ENCODE measurements at places on chromosomes 6 and 20.
A peak's percentile ranks its signal among the peaks of the same experiment; 100 is the strongest.

DNA sequence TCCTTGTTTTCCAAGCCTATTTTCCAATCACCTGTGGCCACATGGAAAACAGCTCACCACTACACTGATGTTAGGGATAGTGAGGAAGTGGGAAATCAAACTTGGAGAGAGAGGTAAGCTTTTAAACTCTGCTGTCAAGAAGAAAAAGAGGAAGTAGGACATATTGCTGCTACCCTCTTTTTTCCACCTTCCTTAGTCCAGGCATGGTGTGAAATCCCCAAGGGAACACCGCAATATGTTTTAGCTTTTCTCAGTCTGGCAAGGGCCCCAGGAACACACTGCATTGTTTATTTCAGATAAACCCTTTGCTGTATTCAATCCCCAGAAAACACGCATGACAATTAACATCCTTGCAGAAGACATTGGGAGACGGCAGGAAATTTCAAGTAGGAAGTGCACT is 61.3 kb downstream of the HS3ST5 start:
- DNase-seq = no peak

- no peak for DNase-seq
Measured at GRCh38 chr20:16752082-16752481, 3.9 kb downstream of the OTOR start.

- peak; percentile 18 for DNase-seq
Measured at GRCh38 chr6:81772741-81773140, 20.3 kb upstream of the TENT5A start.

GRCh38 chr6:87230801-87231200 is 75.4 kb downstream of the ZNF292 start:
- DNase-seq = no peak

GRCh38 chr20:4507288-4507719 is 214.4 kb upstream of the PRND start:
- no peak for DNase-seq

DNA sequence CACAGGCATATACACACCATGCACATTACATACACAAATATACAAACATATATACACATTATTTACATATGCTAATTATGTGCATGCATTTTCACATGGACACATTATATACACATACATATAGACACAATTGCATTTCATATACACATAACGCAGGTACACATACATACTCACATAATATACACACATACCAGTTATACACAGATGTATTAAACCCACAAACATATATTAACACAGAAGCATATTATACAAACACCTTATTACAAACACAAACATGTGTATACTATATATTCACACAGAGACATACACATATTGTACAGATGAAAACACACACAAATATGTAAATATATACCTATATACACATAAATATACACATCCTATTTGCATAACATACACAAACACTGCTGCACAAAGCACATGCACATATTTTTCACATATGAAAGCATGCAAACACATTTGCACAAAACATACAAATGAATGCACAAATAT is 140.2 kb downstream of the VEGFA start:
- no peak for DNase-seq

- DNase-seq = no peak
Measured at GRCh38 chr20:41006126-41006935, 22.3 kb upstream of the TOP1 start.

- DNase-seq = no peak
Measured at GRCh38 chr6:25359891-25360290, 80.7 kb downstream of the CARMIL1 start.

DNA sequence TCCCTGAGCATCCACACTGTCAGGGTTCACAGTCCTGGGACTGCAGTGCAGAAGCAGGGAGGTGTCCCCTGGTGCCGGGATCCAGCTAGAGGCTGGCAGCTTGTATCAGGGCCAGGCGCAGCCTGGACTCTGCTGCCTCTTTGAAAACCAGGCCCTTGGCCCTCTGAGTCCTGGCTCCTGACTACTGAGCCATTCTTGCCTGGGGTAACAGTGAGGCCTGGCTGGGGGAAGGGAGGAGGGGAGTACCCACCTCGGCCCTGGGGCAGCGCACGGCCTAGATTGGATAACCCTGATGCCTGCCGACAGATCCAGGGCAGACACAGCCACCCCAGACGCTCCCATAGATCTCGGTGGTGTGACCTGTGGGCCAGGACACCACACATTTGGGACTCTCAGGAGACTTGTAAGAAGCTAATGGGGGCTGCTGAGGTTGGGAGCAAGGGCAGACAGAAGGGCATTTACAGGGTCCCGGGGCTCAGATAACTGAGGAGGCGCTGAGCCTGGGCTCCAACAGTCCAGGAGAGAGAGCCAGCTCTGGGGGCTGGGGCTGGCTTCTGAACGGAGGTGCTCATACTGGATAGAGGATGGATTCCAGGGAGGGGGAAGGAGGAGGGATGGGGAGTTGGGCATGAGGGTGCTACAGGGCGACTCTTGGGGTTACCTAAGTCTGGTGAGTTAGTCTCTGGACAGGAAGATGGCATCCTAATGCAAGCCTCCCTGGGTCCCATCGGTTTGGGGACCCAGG is 30.5 kb downstream of the SPDEF start:
- no peak for DNase-seq

DNA sequence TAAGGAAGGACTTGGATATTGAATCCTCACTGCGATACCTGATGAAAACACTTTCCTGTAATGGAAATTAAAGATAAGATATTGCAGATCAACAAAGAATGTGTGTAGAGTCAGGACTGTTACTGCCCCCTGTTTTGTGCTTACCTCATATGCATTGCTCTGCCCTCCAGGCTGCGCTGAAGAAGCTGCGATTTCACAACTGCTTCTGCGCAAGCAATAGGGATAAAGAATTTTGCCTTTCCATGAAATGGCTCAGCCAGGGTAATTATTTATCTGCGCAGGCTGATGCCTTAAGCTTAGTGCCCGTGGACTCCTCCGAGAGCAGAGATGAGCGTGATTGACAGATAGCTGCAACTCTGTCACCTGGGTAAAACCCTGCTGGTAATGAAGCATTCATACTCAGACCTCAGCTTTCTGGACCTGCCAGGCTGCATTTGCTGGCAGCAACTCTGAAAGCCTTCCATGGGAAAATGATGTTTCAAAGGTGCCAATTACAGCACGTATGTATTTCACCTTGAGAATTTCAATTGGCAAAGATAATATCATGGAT is 370.6 kb downstream of the SAMD5 start:
- no peak for DNase-seq

GRCh38 chr6:44415449-44415848 is 27.9 kb downstream of the CDC5L start:
- DNase-seq = no peak

GRCh38 chr6:7993952-7994351 is 70.2 kb downstream of the BLOC1S5 start:
- DNase-seq = no peak

- DNase-seq = no peak
Measured at GRCh38 chr20:23347791-23348190, 2.8 kb upstream of the NXT1 start.

DNA sequence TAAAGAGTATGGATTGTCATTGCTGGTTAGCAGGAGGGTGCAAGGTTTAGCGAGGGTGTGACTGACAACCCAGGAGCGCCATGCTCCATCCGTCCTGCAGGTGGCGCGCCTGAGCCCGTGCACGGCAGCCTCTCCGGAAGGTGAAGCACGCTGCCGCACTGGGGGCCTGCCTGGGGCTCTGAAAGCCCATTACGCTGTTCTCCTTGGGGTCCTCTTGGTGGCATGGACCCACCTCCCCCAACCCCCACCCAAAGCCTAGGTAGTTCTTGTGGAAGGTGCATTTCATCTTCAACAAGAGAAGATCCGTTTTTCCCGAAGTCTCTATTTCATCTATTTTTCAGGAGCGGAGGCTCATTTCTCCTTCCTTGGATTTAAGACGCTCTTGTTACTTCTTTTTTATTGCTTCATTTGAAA is 197.4 kb upstream of the KCNG1 start:
- DNase-seq = no peak

GRCh38 chr6:19362396-19362795 is 474.8 kb upstream of the ID4 start:
- DNase-seq = no peak

DNA sequence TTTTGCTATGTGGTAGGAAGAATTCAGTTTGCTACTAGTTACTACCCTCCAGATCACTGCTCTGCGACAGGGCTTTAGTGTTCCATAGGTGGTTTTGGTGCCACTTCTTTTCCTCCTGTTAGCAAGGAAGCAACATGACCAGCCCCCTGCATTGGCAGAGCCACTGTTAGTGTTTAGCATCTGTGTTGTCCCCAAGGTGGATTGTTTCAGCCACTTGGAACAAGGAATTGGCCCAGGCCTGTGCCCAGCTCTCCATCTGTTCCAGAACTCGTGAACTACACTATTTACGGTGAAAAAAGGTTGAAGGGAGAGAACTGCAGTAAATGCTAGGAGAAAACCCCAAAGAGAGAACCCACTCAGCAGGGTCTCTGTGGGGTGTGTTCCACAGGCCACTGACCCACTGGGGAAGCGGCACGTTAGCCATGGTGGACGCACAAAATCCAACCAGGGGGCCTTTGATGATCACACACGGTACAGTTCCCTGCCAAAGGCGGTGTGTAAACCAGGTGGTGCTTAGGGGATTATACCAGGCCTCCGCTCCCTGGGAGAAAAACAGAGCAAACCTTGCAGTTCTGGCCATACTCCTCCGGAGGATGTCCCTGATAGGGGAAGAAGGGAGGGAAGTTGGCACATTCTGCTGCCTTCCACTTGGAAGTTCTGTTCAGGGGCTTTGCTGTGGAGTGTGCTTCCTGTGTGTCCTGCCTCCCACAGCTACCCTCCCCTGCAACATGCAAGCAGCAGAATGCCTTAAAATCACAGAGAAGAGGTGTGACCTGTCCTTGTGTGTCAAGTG is 72.3 kb downstream of the LYRM2 start:
- DNase-seq = no peak

DNA sequence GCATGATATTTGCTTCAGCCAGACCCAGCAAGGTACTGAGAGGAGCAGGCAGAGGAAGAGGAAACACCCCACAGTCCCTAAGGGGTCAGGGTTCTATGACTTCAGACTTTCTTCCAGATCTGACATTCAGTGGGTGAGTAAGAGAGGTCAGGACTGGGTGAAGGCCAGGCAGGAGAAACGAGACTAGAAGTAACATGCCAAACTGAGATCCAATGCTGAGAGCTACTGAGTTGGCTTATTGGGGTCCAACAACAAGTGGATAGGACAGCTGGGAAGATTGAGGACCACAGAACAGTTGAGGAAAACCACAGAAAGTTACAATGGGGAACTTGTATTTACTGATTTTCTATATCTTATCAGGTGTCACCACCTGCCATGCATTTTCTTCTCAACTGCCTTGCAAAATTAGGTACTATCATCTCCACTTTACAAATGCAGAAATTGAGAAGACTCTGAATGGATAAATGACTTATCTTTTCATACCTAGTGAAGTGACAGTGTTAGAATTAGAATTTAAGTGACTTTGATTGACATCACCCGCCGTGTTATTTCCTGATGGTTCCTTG is 43.8 kb upstream of the HIVEP1 start:
- DNase-seq = no peak

DNA sequence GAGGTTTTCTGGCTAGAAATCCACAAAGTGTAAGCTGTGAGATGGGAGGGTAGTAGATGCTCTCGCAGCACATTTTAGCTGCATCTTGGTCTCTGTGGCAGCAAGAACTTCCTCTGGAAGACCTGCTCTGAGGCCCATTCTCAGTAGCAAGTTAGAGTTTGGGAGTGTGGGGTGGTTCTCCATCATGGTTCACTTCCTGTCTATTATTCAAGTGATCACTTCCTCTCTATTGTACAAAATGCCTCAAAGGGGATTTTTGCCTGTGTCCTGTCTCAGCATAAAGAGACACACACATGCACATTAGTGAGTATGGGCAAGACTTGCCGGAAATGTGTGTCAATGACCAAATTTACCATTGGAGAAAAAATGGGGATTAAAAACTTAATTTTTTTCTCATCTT is 42.5 kb downstream of the LYRM2 start:
- no peak for DNase-seq

DNA sequence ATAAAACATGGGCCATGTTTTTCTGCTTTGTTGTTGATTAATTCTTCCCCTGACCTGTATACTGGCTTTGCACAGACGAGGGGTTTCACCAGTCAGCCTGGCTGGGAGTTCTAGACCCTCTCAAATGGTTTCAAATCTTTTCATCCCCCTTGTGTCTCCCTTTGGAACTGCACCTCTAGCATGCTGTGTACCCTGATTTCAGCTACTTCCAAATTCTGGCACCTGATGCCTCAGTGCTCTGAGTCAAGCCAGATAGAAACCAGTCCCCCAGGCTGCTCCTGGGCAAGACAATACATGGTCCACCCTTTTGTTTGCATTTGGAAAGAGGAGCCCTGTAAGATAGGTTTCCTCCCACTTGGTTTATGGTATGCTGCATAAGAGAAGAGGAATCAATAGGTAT is 290.2 kb downstream of the BTBD3 start:
- DNase-seq = peak; percentile 11

DNA sequence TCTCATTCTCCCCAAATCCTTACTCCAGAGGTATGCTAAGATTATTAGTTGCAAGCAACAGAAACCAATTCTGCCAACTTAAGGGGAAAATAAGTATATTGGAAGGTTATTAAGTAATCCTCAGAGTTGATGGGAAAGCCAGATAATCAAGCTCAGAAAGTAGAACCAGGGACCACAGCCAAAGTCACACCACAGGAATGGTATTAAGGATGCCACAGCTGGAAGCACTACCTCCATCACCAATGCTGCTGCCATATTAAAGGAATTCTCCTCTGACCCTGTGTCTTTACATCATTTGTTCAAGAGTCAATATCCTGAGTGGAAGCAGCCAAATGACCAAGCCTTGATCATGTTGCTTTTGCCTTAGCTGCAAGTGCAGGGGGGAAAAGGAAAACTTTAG is 9.9 kb downstream of the PROCR start:
- DNase-seq = no peak

DNA sequence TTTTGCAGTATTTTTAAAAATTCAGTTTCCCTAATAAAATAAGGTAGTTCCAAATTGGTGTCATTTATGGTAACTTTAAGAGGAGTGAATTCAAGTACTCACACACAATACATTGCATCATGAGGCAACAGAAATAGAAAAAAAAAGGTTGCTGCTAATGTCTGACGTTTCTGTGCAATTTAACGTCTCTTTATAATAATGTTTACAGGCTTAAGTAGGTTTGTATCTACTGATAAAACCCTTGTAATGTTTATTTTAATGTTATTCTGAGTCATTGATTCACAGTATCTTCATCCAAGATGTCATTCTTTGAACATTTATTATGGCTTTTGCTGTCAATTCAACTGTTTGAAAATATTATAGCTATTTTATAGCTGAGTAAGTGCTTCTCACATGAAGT is 86.0 kb downstream of the RNF217 start:
- DNase-seq = no peak

DNA sequence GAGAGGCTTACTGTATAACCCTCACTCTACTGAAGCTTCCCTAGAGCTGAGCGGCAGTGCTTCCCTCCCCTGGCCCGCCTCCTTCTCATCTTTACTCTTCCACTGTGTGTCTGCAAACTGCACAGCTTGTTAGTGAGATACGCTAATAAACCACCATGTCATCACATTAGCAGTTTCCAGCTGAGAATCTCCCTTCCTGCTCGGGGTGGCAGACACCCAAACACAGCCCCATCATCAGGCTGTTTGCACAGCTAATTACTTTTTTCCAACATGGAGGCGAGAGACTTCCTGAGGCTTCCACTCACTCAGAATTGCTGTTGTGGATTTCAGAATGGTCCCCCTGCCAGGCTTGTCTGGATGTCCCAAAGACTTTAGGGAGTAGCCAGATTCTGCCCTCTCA is 444.9 kb upstream of the SULF2 start:
- DNase-seq = no peak

- peak; percentile 68 for DNase-seq
Measured at GRCh38 chr6:43807228-43808061, 37.4 kb downstream of the VEGFA start.
